ENCODE measurements at places on chromosomes 12 and 14.

DNA sequence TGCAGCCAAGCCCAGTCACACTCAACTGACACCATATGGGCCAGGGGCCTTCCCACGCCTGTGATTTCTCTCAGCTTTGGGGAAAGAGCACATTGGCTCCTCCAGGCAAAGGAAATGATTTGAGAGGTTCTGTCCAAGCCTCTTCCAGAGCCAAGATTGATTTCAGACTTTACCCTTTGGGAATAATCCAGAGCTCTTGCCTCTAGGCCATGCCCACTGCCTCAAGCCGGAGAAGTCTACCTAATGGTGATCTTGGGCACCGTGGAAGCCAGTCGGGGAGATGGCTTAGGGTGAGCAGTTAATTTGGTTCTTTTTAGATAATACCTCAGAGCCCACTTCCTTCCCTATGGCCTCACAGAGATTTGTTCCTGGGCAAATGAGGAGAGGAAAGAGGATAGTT, 45.0 kb upstream of the NUAK1 start:
- no peak for DNase-seq

DNA sequence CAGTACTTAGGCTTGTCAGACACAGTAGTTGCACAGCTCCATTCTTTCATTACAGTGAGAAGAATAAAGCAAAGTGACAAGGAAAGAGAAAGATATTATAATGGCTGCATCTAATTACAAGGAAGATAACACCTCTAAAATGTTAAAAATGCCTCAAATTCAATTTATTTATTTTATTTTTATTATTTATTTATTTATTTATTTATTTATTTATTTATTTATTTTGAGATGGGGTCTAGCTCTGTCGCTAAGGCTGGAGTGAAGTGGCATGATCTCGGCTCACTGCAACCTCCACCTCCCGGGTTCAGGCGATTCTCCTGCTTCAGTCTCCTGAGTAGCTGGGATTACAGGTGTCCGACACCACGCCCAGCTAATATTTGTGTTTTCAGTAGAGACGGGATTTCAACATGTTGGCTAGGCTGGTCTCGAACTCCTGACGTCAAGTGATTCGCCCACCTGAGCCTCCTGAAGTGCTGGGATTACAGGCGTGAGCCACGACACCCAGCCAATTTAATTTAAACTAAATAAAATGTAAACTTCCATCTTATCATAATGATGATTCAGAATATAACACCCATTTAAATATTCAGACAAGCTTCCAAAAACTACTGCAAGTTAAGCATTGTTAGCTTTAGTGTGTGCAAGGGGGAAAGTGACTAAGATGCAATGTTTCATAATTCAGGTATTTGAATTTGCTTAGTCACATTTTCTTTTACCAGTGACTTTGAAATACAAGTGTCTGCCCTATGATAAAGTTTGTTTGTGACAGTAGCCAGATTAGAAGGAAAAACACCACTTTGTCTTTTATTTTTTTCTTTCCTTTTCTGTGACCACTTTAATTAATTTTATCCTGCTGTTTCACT, 2.4 kb upstream of the CFAP54 start:
- DNase-seq = peak; percentile 27

- DNase-seq = no peak
Observed at GRCh38 chr12:97921979-97922722, 459.5 kb downstream of the RMST start.

- DNase-seq = no peak
Observed at GRCh38 chr12:1815814-1816729, 4.3 kb upstream of the LRTM2 start.

DNA sequence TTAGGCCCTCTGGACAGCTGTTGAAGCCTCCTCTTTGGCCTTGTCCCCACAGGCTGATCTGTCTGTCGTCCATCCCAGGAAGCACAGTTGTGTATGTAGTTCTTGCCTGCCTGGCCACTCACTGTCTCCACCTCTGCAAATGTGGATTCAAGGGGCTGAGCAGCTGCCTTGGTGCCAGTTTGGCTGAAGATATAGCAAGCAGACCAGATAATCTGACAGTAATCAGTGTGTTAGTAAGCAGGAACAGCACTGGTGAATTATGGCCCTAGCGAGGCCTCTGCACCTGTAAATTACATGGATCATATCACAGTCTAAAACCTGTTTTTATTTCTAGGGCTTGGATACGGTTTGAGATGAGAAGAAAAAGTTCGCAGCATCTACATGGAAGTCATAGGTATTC, 282.5 kb upstream of the NOS1 start:
- no peak for DNase-seq

GRCh38 chr12:97075934-97076630, 169.0 kb downstream of the NEDD1 start:
- no peak for DNase-seq

GRCh38 chr12:113087193-113087592, 30.7 kb downstream of the DTX1 start:
- DNase-seq = no peak

- no peak for DNase-seq
Observed at GRCh38 chr12:75271576-75271975, 58.5 kb downstream of the CAPS2 start.

DNA sequence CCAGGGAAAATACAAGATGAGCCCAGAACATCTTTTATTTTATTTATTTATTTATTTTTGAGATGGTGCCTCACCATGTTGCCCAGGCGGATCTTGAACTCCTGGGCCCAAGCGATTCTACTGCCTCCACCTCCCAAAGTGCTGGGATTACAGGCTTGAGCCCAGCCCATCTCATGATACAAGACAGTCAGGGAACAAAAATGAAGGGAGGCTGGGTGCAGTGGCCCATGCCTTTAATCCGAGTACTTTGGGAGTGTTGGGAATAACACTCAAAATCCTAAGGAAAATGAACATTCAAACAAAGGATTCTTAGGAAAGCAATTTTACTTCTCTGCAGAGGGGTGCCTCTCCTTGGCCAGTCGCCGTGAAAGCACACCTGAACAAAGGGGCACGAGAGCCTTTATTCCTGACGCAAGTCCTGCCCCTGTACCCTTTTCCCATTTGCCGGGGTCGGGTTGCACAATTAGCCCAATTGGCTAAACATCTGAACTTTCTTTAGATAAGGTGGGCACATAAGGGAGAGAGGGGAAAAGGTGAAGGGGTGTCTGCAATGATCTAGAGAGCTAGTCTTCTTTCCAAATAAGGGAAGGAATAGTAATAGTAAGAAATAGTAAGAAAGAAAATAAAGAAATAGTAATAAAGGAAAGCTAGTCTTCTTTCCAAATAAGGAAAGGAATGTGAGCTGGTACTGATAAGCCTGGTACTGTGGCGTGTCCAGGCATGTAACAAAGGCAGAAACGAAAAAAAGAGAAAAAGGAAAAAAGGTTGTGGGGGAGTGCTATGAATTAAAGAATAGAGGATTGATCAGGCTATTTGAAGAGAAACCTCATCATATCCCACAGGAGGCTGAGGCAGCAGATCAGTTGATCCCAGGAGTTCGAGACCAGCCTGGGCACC, 13.4 kb downstream of the NCAPD2 start:
- no peak for DNase-seq

GRCh38 chr14:47917344-47917954, 242.0 kb upstream of the MDGA2 start:
- no peak for DNase-seq

- DNase-seq = no peak
Observed at GRCh38 chr12:6072302-6072752, 52.1 kb downstream of the VWF start.

DNA sequence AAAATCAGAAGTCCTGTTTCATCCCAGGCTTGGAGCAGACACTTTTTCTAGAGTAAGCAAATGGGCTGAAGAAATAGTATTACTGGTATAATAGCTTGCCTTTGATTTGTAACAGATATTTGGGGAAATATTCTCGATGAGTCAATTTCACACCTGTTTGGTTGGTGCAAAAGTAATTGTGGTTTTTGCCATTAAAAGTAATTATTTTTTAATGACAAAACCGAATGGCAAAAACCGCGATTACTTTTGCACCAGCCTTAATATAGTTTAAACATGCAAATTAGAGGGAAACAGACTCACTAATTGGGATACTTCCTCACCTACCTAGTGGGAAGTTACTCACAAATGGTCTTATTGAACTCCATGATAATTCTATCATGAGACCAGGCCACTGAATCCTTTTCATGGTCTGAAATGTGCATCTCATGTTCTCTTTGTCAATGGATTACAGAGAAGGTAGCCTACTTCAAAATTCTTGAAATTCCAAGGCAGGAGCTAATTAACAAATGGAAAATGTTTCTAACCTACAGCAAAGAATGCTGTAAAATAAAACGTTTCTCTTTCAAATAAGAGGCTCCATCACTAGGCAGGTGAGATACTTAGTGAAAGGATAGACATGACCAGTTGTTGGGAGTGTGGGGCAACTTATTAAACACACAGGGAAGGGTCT, 391.3 kb downstream of the EMP1 start:
- no peak for DNase-seq

GRCh38 chr12:4272424-4273272, 914 bp upstream of the CCND2 start:
- peak; percentile 78 for DNase-seq

GRCh38 chr14:98234208-98234607, 1037.8 kb downstream of the BCL11B start:
- peak; percentile 14 for DNase-seq

- DNase-seq = no peak
Observed at GRCh38 chr14:79704041-79704807, 507.1 kb downstream of the DIO2 start.

GRCh38 chr12:62868820-62869219, 66.1 kb downstream of the PPM1H start:
- DNase-seq = no peak

DNA sequence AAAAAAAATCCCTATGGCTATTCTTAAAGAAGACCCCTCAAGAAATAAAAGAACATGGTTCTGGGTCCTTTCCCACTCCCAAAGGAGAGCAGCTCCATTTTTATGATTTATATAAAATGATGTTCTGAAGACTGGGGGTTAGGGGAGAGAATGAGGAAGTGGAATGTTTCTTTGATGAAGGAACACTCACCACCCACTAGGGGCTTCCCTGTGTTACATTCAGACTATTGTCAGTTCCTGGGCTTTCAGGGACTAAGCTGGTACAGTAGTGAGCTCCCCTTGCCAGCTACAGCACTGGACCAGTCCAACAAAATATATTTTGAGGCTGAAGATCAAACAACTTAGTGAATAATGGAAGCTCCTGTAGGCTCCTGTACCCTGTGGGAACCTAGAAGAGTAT, 98.9 kb downstream of the HMGA2 start:
- no peak for DNase-seq

Measured in CD4-positive, alpha-beta T cell treated with Interleukin-2 at 100 ng/mL for 4 hours (primary cell).